PC-3 (cell line): ENCODE measurements at places on chromosomes 16 and 17. TPM values are rescaled to one million over a fixed set of nuclear protein-coding genes. Genes with fewer than 3 reads are reported as not detected.

DNA sequence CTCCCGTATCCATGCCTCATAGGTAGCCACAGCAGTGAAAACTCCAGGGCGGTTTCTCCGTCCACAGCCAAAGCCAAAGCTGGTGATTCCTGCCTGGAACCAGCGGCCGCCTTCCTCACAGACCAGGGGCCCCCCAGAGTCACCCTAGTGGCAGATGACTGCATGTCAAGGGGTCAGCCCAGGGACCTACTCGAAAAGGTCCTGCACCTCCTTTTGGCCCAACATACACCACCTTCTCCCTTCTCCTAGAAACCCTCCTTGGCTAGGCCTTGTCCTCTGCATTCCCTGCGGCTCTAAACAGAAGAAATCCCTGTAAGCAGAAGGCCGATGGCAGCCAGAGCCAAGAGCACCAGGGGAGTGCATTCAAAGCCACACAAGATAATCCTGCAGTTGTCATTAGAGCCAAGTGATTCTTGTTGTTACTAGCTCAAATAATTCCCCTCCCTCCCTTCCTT lies 6.1 kb downstream of the PRSS36 start:
- no peak for DNase-seq

GRCh38 chr16:50881956-50882355 lies 140.1 kb downstream of the CYLD start:
- peak; percentile 2 for DNase-seq

Gene HSPB9
- not detected in 2 replicates for total RNA-seq

Gene TMIGD1
- not detected in 2 replicates for total RNA-seq

DNA sequence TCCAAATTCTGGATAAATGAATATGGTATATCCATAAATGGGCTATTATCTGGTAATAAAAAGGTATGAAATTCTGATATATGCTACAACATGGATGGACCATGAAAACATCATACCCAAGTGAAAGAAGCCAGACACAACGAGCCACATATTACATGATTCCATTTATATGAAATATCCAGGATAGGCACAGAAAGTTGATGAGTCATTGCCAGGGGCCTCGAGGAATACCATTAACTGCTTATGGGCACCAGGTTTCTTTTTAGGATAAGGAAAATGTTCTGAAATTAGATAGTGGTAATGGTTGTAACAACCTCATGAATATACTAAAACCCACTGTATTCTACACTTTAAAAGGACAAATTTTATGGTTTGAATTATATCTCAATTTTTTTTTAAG lies 123.2 kb downstream of the PITPNC1 start:
- DNase-seq: peak; percentile 52

Gene EFCAB13
- 1.2 and 2.7 TPM in 2 replicates for total RNA-seq

DNA sequence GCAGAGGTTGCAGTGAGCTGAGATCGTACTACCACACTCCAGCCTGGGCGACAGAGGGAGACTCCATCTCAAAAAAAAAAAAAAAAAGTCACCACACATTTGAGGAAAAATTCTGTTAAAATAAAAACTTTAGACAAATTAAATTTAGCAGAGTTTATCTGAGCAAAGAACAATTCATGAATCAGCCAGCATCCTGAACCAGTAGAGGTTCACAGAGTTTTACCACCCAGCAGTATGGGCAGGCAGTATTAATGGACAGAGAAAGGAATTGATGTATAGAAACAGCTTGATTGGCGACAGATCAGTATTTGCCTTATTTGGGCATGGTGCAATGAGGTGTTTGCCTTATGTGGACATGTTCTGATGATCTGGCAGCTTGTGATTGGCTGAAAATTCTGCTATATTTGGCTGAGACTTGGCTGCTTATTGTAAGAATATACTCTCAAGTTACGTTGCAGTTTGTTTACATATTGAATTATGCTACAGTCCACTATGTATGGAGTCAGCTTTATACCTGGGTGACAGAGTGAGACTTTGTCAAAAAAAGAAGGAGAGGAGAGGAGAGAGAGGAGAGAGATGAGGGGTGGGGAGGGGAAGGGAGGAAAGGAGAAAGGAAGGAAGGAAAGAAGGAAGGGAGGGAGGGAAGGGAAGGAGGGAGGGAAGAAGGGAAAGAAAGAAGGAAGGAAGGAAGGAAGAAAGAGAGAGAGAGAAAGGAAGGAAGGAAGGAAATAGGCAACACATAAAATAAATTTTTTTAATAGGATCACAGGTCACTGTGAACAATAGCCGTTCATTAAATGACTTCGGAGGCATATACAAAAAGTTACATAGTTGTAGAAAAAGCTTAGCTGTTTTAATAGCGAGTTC lies 14.6 kb downstream of the ABCC3 start:
- peak; percentile 91 for DNase-seq

GRCh38 chr16:57044931-57045693 lies 47.3 kb upstream of the CPNE2 start:
- DNase-seq: no peak

Gene NTN1
- 0.12 and 0.22 TPM in 2 replicates for total RNA-seq

DNA sequence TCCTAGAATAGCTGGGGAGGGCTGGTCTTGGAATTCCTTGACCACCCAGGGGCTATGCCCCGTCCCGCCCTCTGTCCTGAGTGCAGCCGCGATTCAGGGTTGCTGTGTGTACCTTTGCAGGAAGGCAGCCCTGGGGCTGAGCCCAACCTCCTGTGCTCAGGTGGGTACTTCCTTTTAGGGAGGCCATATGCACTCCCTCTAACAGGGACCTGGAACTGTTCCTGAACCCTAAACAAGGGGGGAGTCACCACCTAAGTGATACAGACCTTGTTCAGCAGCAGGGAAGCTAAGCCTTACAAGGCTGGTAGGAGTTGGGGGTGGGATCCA lies 24.6 kb downstream of the LLGL2 start:
- DNase-seq: no peak

GRCh38 chr17:50550661-50551432 lies 3.9 kb downstream of the SPATA20 start:
- DNase-seq: peak; percentile 70

Gene ABCA6
- not detected in 2 replicates for total RNA-seq

Gene TP53TG3B
- not detected in 2 replicates for total RNA-seq

DNA sequence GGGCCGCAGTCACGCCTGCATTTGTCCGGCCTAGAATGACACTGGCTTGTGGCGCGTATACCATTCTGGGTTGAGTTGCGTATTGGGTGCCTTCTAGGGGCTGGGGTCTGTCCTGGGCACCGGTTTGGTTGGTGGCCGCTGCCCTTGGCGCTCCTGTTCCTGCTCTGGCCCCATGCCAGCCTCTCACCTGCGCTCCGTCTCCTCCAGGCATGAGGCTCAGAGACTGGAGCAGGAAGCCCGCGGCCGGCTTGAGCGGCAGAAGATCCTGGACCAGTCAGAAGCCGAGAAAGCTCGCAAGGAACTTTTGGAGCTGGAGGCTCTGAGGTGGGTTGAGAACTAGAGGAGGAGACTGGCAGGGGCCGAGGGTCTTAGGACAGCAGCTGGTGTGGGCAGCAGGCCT lies 17.4 kb downstream of the CDIPT start:
- no peak for DNase-seq

DNA sequence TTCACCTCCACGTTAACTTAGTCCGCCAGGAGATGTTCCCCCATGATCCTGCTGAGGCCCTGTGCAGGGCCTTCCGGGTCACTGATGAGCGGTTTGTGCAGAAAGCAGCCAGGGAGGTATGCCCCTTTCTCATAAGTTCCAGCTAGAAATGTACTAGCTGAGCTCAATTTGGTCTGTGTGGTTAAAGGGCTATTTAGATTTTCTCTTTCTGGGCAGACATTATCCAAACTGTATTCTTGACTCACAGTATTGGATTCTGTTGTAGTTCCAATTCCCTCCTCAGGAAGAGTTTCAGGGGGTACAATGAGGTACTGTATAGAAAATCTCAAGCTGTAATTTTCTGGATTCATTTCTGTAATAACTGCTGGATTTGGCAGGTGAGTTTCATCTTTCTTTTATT lies 137.1 kb downstream of the TRIM37 start:
- DNase-seq: no peak

Gene MT1H
- not detected in 2 replicates for total RNA-seq

DNA sequence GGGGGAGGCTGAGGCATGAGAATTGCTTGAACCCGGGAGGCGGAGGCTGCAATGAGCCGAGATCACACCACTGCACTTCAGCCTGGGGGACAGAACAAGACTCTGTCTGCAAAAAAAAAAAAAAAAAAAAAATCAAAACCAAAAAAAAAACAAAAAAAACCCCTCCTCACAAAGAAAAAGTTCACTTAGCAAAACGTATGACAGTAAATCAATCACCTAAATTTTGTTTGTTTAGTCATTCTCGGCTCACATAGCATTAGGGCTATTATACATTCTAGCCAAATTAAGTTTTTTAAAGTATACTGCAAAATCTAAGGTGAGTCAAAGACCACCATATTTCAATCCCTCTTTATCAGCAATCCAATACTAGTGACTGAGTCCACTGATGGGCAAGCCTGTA lies 5.7 kb downstream of the ZNF652 start:
- DNase-seq: no peak

GRCh38 chr16:86465434-86465833 lies 44.9 kb upstream of the FOXF1 start:
- DNase-seq: no peak

GRCh38 chr17:33986566-33986965 lies 268.5 kb upstream of the CCL2 start:
- no peak for DNase-seq

DNA sequence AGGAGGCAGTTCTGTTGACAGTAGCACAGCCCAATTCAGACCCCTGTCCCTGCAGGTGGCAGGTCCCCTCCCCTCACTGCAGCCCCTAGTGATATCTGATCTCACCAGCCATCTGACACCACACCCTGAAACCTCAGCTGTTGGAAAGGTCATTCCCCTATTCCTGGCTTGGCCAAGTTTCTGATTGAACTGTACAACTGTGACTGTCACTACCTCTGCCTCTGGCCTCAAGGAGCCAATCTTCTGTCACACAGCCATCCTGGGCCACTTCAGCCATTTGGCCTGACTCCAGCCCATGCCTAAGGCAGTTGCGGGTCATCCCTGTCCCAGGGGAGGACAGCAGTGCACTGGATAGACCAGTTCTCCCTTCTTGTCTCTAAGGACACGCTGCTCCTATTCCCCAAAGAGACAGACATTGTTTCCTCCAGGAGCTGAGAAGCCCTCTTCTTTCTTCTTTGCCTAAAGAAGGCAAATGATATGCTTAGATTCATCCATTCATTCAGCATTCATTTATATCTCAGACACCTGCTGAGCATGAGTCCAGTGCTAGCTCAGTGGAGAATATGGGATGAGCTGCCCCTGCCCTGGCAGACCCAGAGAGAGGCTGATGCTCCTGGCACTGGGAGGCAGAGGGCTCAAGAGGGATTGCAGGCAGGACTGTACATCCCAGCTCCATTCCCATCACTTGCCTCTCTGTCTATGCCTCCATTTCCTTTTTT lies 4.6 kb upstream of the ALDOA start:
- no peak for DNase-seq

Gene HOXB1
- total RNA-seq: not detected in 2 replicates

- DNase-seq: peak; percentile 87
These were observed 42.8 kb upstream of the GSE1 start for GRCh38 chr16:85570213-85570734.

- DNase-seq: no peak
These were observed 129.1 kb upstream of the CHMP6 start for GRCh38 chr17:80862481-80862961.

GRCh38 chr16:65120461-65120830 lies 1.4 kb downstream of the CDH11 start:
- no peak for DNase-seq

Gene SLC16A5
- total RNA-seq: 1.2 and 1.6 TPM in 2 replicates

- DNase-seq: peak; percentile 85
These were observed 40.6 kb downstream of the MIS12 start for GRCh38 chr17:5526821-5527598.

DNA sequence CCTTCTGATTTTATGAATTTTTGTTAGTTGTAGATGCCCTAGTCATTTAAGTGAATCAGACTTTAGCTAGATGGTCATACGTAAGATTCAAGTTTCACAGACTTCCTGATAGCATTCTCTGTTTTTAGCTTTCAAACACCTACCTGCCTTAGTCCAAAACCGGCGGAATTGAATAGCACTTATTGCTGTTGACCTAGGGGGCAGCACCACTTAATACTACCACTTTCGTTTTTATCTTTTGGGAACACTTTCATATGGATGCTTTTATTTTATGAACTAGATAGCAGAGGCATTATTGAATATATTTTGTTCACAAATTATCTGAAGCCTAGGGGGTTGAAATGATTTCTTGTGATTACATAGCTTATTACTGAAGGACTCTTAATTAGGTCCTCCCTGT lies 31.5 kb downstream of the TADA2A start:
- DNase-seq: peak; percentile 19

- no peak for DNase-seq
These were observed 24.1 kb upstream of the BCAS3 start for GRCh38 chr17:60653569-60653968.

- peak; percentile 45 for DNase-seq
These were observed 25.6 kb downstream of the WIPI1 start for GRCh38 chr17:68431661-68432071.

DNA sequence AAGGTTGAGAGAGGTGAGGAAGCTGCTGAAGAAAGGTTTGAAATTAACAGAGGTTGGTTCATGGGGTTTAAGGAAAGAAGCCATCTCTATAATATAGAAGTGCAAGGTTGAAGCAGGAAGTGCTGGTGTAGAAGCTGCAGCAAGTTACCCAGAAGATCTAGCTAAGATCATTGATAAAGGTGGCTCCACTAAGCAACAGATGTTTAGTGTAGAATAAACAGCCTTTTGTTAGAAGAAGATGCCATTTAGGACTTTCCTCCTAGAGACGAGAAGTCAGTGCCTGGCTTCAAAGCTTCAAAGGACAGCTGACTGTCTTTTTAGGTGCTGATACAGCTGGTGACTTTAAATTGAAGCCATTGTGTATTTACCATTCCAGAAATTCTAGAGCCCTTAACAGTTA lies 29.3 kb downstream of the GOSR1 start:
- DNase-seq: no peak

DNA sequence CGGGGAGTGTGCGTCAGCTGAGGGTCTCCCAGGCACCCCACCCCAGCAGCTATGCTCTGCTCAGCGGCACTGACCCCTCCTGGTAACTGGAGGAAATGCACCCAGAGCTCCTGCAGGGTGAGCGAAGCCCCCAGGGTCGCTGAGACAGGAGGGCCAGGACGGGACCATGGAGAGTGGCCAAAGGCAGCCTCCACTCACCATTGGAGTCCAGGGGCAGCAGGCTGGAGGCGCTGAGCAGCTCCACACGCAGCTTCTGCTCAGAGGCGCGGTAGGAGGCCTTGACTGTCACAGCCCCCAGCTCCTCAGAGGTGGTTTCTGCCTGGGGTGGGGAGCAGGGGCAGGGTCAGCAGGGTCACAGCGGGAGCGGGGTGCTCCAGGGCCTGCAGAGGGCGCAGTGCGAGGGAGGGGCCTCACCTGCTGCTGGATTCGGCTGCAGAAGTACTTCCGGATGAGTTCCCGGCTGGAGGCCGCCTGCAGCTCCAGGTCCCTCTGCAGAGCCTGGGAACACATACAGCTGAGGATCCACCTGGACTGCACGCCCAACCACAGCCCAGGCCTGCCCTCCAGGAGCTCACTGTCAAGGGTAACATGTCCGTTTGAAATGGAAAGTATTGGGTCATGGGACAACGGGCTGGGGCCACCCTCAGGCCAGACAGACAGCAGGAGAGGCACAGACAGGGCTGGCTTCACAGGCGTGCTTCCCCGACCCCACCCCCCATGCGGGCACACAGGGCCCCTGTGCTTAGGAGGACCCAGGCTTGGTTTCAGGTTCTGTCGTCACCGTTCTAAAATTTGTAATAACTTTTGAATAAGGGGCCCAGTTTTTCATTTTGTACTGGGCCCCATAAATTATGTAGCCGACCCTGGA lies 13.8 kb downstream of the UNC13D start:
- DNase-seq: peak; percentile 19

- DNase-seq: no peak
These were observed 1.8 kb downstream of the SALL1 start for GRCh38 chr16:51149251-51149661.

Gene PPP1R27
- not detected in 2 replicates for total RNA-seq

Gene HOXB13
- 80.8 and 96.5 TPM in 2 replicates for total RNA-seq

- no peak for DNase-seq
These were observed 4.6 kb downstream of the QPRT start for GRCh38 chr16:29683543-29684090.
